Activated CD4-positive, alpha-beta memory T cell treated with anti-CD3 and anti-CD28 coated beads for 36 hours (primary cell): ENCODE measurements at places on chromosomes 13 and 19. TPM values are rescaled to one million over a fixed set of nuclear protein-coding genes. Genes with fewer than 3 reads are reported as not detected.

The C1QTNF9 gene
- total RNA-seq: not detected

The ZNF536 gene
- not detected for total RNA-seq

The UBA52 gene
- 1,601 TPM for total RNA-seq

The ARRDC5 gene
- total RNA-seq: 0.12 TPM

The CEACAM8 gene
- total RNA-seq: not detected

The SACS gene
- total RNA-seq: 33.5 TPM
